Activated T-helper 1 cell treated with anti-CD3 and anti-CD28 coated beads, Interleukin-12 subunit alpha, Interleukin-12 subunit beta, Interleukin-2, Interleukin-4 antibody, amounts not matched to agents 30 ng/mL and 10 ng/mL and 1 ng/mL, durations not matched to agents 14 hours and 24 hours and 36 hours (primary cell): ENCODE measurements at places on chromosomes 12 and 14.

DNA sequence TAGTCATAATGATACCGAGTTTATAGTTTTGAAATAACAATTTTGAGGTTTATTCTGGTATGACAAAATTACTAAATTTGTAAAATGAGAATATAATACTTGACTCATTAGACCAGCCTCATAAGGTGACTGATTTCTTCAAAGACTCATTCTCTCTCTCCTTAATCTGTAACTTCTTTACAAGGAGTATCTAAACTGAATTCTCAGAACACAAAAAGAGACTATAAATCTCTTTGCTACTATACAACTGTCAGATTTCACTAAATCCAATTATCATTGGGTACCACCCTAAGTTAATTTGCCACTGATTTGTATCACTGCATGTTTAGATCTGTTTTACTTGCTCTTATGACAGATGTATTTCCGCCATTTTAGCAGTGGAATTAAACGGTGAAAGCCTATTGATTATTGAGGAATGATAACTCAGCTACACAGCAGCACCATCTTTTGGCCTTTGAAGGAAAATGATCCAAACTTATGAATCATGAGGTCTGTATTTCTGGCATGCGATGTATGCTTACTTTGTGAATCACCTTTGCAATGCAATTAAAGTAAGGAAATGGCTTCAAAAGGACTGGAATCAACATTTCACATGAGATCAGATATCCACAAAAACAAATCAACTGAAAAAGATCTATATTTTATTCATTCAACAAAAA lies 161.2 kb downstream of the RERGL start:
- DNase-seq: no peak

- DNase-seq: no peak
These were observed 172.9 kb downstream of the ZFP36L1 start for GRCh38 chr14:68619790-68620574.

DNA sequence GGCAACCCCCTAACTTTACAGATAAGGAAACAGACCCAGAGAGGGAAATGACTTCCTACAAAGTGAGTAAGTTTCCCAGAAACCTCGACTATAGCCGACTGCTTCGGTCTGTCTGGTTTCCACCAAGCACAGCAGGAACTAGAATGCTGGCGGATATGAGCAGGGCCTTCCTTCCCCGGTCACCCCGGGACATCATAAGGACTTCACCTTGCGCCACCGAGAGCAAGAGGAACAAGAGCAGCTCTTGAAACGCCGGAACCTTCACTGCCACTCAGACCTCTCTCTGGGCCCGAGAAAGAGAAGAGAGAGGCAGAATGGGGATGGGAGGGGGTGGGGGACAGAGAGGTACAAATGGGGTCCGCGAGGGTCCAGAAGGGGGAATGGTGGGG lies 29.4 kb upstream of the GPR68 start:
- DNase-seq: no peak

DNA sequence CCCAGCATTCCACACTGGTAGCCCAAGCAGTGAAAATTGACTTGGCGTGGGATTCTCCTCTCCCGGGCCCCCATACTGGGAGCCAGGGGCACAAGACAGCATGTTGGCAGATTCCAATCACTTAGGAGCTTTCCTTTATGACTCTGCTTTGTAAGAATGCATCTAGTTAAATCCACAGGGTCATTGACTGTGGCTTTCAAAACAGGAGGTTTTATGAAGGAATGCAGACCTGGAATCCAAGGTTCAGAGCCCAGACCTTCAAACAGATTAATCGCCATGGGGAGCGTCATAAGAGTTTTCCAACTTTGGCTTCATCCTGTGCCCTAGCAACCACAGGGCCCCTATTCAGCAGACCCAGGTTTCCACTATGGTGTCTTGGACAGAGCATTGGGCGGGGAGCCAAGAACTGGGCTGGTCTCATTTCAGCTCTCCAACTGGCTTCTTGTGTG lies 76.4 kb upstream of the RMST start:
- DNase-seq: no peak

- peak; percentile 67 for DNase-seq
These were observed 27.2 kb downstream of the HIGD1C start for GRCh38 chr12:50979369-50980052.

- no peak for DNase-seq
These were observed 11.6 kb upstream of the UNC119B start for GRCh38 chr12:120698665-120699064.

GRCh38 chr12:49825360-49825970 lies 2.7 kb downstream of the NCKAP5L start:
- no peak for DNase-seq

DNA sequence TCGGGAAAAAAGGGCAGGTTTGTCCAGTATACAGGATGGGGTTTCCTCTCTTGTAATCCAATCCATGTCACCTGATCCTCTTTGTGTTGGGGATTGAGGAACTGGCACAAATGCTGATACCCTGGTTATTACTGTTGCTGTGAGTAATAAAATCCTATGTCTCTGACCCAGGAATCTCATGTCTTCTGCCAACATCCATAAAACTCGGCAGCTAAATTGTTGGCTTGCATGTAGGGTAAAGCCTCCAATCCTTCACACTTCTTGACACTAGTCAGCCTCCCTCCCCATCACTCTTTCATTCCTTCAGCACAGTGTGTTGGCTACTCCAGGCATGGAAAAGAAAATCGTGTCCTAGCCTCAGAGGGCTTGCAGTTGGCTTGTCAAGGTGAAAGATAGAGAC lies 9.2 kb upstream of the NOS1 start:
- DNase-seq: no peak

DNA sequence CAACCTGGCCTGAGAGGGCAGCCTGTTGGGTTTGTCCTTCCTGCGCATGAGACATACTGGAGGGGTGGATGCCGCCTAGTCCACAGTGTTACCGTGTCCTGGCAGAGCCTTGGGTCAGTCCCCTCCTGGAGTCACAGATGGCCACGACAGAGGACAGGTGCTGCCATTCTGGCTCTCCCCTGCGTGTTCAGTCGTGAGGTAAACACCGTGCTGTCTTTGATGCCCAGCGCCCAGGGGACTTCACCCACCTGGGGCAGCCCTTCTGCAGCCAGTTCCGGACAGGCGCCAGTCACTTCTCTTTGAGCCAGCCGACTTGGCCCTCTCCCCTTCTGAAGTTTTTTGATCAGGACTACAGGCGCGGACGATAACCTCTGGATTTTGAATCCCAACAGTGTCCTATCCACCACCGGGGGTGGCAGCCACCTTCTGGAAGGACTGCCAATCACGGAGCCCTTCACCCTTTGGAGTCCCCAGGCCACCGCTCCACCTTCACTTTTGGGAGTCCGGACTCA lies 933.0 kb downstream of the DIO2 start:
- no peak for DNase-seq

GRCh38 chr14:77580964-77581505 lies 35.4 kb downstream of the SPTLC2 start:
- no peak for DNase-seq

- no peak for DNase-seq
These were observed 161.0 kb upstream of the PRKD1 start for GRCh38 chr14:30088620-30089019.

GRCh38 chr14:80426683-80427082 lies 215.4 kb upstream of the DIO2 start:
- DNase-seq: no peak

DNA sequence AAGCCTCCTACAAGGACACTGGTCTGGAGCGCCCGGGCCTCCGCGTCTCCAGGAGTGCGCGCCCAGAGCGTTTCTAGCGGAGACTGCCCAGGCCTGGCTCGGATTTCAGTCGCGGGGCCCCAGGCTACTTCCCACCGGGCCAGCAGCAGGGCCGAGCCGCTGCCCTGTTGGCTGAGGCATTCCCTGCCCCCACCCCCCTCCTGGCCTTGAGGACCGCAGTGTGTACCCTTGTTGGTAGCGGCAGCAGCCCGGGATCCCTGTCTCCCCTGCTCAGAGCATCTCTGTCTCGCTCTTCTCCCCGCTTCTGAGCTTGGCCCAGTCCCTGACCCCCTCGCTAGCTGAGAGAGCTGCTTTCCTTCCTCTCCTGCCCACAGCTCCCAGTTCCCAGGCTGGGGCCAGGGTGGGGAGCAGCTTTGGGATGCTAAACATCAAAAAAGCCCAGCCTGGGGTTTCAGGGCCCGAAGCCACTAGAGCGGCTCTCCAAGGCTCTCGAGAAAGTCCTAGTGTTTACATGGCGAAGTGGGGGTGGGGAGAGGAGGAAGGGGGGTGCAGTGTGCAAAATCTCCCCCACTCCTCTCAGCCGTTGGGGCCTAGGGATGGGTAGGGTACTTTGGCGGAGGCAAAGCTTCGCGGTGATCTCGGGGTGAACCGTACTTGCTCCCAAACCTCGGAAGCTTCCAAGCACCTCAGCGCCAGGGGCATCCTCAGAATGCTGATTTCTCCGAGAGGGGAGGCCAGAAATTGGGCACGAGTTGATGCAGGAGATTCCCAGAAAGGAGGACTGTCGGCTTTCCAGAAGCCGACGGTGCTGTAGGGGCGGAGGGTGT lies 6.4 kb downstream of the NKX2-1 start:
- no peak for DNase-seq

DNA sequence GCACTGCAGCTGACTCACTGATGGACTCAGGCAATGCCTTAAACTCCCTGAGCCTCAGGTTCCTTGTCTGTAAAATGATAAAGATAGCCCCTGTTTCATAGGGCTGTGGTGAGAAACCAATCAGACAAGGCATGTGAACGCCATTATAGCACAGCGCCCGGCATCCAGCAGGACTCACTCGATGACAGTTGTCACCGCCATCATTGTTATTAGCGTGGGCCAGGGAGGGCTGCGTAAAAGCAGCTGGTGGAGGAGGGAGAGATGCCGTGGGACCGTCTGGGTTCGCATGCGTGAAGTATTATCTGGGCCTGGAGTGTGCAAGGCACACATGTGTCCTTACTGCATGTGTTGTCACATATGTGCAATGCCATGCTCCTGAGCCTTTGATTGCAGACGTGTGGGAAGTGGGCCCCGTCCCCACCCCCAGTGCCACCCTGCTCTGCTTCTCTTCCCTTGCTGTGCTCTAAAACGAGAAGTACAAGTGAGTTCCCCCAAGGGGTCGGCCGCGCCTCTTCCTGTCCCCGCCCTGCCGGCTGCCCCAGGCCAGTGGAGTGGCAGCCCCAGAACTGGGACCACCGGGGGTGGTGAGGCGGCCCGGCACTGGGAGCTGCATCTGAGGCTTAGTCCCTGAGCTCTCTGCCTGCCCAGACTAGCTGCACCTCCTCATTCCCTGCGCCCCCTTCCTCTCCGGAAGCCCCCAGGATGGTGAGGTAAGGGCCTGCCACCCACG lies at the start of gene PTPN6:
Gene PTPN6 (plus strand): TSS at position 546 of the 730 bp plus-strand sequence. CDS start 157 bp downstream, at position 703.
- peak; percentile 46 for DNase-seq

DNA sequence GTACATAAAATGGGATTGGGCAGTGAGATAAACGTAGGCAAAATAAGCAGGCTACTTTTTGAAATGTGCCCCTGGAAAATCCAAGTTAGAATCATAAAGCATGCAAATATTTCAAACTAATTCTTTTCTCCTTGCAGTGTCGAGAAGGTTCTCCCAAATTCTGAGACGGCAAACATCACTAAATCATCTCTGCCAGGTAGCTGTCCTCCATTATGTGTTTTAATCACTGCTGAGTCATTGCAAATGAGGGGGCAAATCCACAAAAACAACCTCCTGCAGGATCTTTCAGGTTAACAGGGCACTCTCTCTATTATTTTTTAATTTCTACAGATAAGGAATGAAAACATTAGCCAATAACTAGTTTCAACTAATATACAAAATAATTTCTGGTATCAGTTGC lies 63.2 kb upstream of the RIC8B start:
- no peak for DNase-seq

- no peak for DNase-seq
These were observed 175.9 kb downstream of the EMP1 start for GRCh38 chr12:13372386-13372785.

GRCh38 chr14:82855912-82856391 lies 1322.3 kb upstream of the SEL1L start:
- no peak for DNase-seq

DNA sequence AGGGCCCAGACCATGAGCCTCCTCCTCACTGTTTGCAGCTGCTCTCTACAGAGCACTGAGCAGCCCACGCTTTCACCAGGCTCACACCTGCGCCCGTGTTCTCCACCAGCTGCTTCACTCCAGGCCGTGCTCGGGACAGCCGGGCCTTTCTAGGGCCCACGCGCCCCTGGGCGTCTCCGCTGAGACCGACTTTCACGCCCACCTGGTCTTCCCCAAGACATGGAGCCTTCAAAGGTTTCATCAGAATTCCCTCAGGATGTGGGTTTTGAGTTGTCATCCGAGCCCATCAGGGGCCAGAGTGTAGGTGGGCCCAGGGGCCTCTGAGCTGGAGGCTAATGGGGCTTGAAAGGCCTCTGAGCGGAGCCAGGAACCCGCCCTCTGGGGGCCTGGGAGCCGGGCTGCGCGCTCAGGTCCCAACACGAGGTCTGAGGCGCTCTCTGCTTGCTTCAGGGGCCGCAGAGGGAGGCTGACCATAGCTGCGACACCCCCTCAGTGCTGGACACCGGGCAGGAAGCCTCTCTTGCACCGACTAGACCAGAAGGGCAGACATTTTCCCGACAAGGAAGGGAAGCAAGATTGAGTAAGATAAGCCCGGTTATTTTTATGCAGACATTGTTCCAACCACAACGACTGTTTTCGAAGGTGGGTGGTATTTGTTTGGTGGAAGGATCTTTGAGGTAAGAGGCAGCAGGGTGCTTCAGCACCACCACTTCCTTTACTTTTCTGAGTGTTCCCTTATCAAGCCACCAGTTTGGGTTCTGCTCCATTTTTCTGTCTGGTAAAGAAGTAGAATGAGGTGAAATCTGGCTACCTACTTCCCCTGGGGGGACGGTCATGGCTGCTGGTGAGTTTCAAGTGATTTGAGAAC lies 125.0 kb upstream of the FUT8 start:
- DNase-seq: peak; percentile 63

- no peak for DNase-seq
These were observed 33.0 kb downstream of the CYP46A1 start for GRCh38 chr14:99716850-99717681.

- DNase-seq: peak; percentile 2
These were observed 4.7 kb downstream of the ADCK1 start for GRCh38 chr14:77804592-77804991.

DNA sequence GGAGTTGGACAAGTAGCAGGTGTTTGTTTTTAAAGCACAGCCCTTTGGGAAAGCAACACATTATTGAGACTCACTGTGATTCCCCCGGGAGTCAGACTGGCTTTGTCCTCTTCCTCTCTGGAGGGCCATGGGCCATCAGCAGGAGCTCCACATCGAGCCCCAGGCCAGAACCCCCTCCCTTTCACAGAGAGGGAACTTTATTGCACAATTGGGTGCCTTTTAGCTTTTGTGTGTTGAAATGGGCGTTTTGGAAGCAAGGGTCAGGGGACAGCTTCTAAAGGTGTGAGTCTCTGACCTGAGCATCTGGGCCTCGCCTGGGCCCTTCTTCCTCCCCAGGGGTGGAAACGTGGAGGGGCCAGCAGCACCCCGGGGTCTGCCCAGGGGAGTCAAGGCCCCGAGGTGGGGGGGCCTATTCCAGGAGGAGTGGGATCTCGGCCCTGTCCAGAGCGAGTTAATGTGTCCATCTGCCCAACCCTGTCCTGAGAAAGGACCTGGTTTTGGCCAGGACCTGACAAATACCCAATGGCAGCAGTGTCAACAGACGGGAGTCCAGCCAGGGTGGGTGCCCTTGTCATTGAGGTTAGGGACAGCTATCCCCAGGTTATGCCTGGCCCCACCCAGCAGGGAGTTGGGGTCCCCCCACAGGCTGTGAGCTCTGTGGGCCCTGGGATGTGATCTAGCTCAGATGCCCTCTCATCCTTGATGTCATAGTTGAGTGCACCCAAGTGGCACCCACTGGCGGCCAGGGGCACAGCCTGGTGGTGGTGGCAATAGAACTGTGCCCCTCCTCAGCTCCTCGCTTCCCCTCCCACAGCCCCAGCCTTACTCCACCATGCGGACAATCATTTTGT lies 37.1 kb downstream of the SLC8B1 start:
- no peak for DNase-seq
